Uterine smooth muscle cell (primary cell): ENCODE measurements at places on chromosomes 6 and 20. TPM values are rescaled to one million over a fixed set of nuclear protein-coding genes. Genes with fewer than 3 reads are reported as not detected.

The ZSCAN31 gene
- total RNA-seq = 7.9 and 19.7 TPM in 2 replicates

The SLC18B1 gene
- total RNA-seq = 6.3 and 6.4 TPM in 2 replicates

The VGLL2 gene
- total RNA-seq = not detected in 2 replicates

The PTGIS gene
- 22.4 and 58.2 TPM in 2 replicates for total RNA-seq

The SRXN1 gene
- 108 and 112 TPM in 2 replicates for total RNA-seq
